ENCODE measurements at places on chromosomes 2 and 18. TPM values are rescaled to one million over a fixed set of nuclear protein-coding genes. Genes with fewer than 3 reads are reported as not detected.

DNA sequence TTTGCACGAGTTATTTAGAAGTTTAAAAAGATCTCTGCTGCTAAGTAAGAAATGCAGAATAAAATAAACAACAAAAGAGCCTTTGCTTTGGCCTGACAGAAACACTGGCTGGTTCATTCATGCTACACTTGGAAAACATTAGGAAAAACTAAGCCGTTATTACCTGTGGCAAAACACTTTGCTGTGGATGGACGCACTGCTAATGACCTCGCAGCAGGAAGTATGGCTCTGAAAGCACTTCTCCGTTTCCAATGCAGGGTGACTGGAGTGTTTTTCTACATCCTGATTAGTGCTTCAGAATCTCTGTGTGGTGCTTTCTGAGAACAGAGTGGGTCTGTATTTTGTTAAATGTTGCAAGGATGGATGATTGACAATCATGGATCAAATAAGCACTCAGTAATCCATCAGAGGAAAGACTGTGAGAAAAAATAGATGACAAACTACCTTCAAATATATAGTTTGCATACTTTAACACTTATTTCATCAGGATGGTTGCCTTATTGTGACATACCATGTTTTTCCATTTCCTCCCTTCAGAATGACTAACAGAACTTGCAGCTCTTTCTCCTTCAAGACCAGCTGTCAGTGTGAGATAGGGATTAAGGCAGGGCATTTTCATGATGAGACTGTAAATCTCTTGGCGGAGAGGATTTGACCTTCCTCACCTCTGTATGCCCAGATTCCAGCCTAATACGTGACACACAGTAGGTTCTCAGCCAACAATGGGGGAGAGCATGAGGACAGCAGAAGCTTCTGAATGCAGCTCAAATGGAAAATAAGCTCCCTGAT lies 38.0 kb downstream of the LINC00305 start:
- no peak for DNase-seq

DNA sequence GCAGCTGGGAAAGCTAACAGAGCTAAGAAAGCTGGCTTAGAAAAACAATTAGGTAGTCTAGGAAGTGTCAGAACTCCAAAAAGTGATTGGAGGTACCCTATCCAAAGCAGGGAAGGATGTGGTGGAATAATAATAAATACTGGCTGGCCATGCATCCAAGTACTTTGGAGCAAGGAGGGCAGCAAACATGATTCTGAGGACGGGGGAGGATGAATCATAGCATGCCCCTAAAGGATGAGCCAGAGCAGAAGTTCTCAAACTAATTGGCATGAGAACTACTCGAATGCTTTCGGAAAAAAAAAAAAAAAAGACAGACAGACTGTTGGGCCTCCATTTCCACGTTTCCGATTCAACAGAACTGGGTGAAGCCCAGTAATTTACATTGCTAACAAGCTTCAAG lies 2.4 kb downstream of the CWC22 start:
- no peak for DNase-seq

DNA sequence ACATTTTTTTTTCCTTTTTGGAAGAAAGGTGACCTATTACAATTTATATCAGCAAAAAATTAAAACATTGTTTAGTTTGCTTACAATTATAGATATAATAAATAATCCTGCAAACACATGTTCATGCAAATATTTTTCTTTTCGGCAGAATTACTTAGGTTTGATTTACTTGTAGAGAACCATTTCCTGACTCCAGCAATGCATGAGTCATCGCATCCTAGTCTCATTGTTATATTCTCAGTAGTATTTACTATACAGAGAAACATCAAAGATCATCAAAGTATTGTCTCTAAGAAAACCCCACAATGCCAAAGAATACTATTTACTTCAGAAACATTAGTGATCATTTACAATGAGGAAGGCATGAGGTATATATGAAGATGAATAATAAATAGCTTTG lies 40.4 kb upstream of the MTIF2 start:
- DNase-seq = no peak

The RBM44 gene
- polyA plus RNA-seq = 0.14 TPM

GRCh38 chr2:101770726-101771125 lies 73.2 kb downstream of the MAP4K4 start:
- peak; percentile 67 for DNase-seq

GRCh38 chr2:205579335-205579734 lies 103.0 kb upstream of the NRP2 start:
- no peak for DNase-seq

GRCh38 chr2:149027590-149028250 lies 10.8 kb upstream of the LYPD6B start:
- no peak for DNase-seq

GRCh38 chr2:120508567-120509041 lies 162.7 kb downstream of the INHBB start:
- DNase-seq = no peak

- DNase-seq = no peak
These were observed 42.4 kb downstream of the BMPR2 start for GRCh38 chr2:202418511-202418910.

All from A549 (cell line).